ENCODE measurements at places on chromosomes 7 and 10.

DNA sequence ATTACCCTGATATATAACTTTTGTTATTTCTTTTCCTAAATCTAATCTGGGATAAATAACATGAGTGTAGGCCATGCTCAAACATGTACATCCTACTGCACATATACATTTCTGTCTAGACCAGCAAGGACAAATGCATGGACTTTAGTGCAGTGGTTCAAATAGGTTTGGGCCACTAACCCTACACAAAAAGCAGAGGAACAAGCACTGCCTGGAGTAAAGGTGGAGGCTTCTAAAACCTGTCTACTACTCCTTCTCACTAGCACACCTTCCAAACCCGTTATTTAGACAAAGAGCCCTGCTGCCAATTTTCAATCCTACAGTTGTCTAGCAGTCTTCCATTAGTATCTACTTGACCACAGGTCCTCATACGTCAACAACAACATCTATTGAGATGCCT lies 34.8 kb downstream of the SGCE start:
- DNase-seq: no peak

GRCh38 chr7:131665021-131665420 lies 108.6 kb upstream of the PODXL start:
- no peak for DNase-seq

GRCh38 chr10:28952523-28952922 lies 275.2 kb downstream of the BAMBI start:
- no peak for DNase-seq

GRCh38 chr7:54678763-54679489 lies 80.1 kb downstream of the SEC61G start:
- no peak for DNase-seq

DNA sequence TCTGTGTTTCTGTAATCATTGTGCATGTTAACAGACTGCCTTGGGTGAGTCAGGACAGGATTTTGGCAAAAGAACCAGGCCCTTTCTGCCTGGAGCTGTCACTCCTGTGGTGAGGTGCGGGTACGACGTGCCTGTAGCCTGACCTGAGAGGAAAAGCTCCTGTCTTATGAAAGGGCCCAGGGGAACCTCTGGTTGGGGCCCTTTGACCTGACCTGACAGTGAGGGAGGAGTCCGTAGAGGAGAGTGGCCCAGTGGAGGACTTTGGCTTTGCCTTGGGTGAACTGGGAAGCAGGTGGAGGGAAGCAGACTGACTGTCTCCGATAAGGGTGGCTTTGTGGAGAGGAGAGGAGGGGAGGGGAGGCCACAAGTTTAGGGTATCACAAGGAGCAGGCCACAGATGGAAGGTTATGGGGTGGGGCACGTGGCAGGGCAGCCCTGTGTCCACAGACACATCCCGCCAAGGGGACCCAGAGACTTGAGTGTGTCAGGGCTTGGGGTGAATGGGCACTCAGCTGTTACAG lies 6.9 kb downstream of the PFKP start:
- no peak for DNase-seq

DNA sequence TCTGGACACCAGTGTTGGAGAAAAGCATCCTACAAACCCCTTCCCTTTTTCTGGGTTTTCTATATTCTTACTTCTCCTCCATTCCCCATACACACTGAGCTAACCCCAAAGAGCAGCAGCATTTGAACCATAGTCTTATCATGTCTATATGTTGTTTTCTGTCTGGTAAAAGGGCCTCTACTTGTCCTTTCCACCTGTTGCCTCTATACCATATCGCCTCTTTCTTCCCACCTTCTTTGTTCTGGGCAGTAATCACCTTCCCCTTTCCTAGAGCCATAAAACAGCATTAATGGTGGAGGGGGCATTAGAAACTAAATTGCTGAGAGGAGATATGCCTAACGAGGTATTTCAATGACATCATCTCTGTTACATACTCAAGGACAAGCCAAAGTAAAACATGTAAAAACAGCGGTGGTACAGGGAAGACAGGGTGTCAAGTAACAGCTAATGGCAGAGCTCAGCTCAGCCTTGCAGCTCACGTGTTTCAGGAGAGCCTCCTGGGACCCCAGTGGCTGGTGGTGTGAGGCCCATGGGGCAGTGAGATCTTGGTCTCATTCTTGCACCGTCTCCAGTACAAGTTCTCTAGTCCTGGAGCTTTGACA lies 20.6 kb downstream of the NPY start:
- no peak for DNase-seq

DNA sequence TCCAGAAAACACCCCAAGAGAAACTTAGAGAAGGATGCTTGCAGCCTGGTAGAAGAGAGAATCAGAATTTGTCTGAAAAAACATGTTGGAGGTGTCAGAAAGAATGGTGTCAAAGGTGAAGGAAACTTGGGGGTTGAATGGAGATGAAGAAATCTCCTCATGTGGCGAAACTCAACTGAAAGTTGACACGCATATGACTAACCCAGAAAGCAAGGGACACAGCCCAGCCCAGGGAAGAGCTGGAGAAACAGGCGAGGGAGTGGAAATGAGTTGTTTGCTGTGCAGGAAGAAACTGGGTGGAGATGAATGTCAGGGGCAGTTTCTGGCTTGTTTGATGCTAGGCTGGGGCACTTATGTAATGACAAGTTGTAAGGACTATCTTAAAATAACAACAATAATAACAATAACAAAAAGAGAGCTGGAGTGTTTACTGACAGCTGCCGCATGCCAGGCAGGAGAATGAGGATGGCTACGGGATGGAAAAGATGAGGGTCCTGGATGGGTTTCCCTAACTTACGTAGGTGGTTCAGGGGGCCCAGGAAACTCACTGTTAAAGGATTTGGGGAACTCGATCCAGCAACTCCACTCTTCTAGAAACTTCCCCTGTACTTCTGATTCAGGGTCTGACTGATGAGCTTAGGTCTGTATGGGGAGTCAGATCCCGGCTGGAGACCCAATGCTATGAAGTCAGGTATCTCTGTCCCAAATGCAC lies 57.4 kb downstream of the MAP3K8 start:
- no peak for DNase-seq

DNA sequence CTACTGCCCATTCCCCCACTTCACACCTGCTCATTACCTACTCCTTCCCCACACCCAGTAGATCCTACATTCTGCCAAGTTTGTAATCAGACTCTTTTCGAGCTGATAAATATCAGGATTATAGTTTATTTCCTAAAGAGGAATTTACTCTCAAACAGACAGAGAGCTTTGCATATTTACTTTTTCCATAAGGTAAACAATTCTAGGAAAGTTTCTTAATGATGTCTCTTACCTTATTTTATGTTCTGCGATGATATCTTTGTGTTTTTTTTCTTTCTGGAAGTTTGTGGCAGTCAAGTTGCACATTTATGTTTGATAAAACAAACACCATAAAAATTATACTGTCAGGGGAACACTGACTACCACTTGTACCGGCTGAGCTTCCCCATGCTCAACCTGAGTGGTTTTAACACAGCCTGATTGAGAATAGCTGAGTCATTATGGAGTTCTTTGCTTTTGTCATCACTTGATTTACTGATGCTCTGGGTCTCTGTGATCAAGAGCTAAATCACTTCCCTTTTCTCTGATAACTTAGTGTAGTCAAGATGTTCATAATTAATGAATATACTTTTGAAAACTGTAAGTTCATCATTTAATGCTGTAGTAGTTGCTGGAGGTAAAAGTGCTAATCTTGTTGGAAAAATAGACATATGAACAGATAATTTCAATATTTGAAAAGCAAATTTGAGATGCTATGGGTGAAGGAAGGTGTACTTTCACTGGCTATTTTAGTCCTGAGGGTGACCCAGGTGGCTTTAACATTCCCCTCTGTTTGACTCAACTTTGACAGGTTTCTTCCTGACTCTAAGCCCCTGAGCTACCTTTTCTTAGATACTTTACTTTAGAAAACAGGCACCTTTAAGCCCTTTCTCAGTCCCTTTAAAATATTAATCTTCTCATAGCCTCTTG lies 1034.5 kb upstream of the LRRTM3 start:
- no peak for DNase-seq

DNA sequence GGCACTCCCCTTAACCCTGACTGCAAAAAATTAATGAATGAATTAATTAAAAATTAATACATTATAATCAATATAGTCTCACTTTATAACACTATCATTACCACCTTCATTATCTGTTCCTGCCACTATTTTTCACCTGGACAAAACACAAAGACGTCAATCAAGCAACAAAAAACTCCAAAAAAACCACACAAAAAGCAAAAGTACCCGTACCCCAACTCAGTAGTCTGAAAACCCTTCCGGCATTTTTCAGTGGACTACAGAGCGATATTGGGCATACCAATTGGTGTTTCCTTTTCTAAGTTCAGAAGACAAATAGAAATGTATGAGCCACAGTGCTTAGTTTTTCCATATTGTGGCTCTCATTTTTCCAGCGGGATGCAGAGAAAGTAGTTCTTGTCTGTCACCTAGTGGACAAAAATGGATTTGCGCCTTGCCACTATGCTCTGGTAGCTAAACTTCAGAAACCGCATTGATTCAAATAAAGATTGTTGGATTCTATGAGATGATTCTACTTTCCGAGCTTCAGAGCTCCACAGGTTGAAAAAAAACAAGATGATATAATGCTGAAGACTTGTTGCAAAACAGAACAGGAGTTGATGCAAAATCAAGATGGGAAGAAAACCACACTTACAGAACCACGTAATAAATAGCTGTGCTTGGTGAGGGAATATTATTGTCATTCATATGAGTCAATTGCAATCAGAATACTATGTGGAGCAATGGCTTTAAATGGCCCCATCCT lies 50.6 kb upstream of the ITGB1 start:
- peak; percentile 75 for DNase-seq

DNA sequence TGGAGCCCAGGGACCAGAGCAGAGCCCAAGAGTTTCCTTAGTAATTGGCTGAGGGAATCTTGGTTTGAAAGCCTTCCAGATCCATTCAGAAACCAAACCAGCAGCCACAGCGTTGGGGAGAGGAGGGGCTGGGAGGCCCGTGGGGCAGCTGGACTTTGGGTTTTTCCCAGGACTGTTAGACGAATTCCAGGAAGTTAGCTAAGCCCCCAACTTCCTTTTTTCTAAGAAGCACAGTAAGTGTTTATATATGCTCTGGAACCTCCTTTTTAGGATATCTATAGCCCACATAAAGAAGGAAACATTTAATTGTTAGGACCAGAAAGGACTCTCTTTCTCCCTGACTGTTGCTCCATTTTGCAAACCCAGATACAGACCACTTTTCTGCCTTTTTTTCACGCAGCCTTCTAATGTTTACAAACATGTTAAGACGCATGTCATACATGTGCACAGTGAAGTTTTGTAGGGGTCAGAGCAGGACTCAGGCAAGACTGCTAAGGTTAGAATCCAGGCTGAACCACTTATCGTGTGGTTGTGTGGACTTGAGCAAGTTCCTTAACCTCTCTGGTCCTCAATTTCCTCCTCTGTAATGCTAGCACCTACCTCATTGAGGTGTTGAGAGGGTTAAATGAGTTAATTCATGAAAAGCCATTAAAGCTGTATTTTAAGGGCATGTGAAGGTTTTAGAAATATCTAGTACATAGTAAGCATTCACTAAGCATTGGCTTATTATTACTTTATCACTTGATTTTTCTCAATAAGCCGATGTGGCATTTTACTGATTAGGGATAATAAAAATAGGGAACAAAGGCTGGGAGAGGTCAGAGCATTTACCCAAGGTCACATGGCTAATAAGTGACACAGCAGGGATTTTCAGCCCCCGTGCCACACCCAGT lies 42.4 kb downstream of the TBATA start:
- peak; percentile 88 for DNase-seq

- no peak for DNase-seq
Measured at GRCh38 chr7:95544171-95544570, 52.1 kb downstream of the PDK4 start.

DNA sequence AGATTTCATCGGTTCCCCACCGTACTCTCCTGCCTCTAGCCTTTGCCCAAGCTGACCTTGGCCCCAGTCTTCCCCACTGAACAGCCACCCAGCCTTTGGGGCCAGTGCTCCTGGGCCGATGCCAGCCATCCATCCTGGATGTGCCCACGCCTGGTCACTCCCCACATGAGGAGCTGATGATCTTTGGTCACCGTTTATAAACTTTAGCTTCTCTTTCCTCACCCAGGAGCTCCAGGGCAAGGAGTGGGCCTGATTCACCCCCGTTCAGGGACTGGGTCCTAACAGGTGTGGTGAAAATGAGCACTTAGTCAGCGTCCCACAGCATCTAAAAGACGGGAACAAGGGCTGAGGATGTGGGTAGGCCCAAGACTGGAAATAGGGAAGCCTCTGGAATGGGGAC lies 22.9 kb downstream of the GTF2IRD1 start:
- no peak for DNase-seq

DNA sequence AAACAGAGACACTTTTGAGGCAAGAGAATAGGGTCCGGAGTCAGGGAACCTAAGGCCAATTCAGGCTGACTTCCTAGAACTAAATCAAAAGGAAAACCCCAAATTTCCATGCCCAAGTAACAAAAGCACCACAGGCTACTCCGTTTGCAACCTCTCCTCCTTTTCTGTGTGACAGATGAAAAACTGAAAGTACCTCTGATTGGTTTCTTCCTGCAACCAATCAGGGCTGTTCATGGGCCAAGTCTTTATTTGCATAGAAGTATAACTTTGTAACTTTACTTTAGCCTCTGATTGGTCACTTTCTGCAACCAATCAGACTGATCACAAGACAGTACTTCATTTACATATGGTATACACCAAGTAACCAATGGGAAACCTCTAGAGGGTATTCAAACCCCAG lies 239.9 kb upstream of the KCND2 start:
- no peak for DNase-seq

DNA sequence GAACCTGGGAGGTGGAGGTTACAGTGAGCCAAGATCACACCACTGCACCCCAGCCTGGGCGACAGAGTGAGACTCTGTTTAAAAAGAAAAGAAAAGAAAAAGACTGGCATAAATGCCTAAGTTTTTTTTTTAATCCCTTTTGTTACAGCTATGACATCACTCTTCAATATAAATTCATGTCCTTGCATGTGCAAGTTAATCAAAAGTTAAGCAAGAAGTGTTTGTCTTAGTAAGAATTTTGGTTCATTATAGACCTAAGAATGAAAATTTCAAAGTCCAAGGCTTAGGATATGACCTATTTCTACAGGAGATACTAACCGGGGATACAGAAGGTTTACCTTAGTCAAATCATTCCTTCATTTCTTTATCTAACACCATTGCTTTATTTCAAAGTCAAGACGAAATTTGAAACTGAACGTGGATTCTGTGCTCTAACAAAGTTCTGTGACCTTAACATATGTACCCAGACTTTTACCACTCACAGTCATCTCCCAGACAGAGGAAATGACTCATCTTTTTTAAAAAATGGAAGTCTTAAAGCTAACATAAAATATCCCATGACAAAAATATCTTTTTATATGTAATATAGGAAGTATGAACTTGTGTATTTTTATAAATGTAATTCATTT lies 29.3 kb upstream of the ITGB8 start:
- no peak for DNase-seq

DNA sequence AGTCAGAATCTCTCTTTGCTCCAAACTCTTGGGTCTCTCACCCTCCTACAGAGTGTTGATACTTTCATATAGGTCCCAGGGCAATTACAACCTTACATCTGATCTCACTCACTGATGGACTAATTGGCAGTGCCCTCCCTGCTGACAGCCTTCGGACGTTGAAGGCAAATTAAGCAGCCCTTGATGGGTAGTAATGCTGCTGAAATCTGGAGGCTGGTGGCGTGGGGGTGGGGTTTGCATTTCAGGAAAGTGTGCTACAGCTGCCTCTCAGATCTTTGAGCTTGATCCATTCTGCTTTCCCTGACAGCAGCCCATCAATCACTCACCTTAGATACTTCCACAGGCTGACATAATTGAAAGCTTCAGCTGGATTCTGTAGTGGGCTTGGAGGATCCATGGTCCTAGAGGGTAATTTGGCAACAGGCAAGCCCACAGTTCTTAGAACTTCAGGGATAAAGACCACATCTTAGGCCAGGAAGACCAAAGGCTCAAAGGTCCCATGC lies 349.1 kb upstream of the PODXL start:
- DNase-seq: no peak

Data from right hindlimb (tissue), 1 donor.